ENCODE measurements at places on chromosomes 7 and 10.

DNA sequence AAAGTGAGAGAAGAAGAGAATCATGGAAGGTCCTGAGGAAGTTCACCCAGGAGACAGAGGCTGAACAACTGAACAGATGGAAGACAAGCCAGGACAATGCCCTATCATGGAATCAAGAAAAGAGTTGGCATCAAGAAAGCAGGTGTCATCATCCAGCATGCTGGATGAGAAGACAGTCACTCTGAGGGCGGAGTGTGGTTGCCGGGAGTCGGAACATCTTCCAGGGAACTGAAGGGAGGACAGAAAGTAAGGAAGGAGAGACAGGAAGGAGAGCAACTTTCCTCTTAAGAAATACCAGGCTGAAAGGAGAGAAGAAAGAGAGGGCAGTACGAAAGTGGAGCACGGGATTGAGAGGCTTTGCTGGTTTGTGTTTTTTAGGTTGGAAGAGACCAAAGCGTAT lies 654.5 kb upstream of the CELF2 start:
- no peak for DNase-seq

DNA sequence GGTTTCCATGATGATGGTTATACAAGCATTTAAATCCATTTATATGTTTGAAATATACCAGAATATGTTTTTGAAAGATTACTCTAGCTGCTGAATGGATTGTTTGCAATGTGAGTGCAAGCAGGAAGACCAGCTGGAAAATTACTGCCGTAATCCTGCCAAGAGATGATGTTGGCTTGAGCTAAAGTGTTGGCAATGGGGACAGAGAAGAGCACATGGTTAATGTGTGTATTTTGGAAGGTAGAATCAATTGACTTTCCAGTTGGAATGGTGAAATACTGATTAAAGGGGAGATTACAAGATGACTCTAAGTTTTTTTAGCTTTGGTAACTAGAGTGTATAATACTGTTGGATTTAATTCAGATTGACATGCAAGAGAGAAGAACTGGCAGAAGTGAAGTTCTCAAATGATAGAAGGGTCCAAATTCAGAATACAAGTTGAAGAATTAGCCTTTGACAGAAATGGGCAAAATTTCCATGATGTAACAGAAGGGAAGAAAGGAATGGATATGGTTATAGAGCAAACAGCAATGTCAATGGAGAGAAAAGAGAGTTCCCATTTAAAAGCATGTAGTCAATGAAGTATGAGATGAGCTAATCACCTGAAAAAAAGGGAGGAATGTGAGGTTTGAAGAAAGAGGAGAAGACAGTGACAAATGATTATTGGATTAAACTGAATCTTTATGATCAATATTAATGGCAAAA lies 422.0 kb downstream of the CDC14C start:
- DNase-seq = no peak

DNA sequence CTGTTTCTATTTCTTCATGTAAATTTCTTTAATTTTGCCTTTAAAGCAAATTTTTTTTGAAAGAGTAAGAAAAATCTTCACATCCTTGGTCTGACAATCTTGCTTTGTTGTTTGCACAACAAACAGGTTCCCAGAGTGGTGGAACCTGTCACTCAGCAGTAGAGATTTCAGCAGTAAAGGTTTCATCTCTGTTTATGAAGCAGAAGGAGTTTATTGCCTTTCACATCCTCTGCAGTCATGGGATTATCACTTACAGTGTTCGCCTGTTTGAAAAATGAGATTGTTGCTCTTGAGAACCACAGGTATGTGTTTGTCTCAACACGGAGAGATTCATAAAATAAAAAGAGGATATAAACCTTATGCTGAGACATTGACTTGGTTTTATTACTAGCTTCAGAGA lies 342.6 kb downstream of the IPMK start:
- DNase-seq = no peak

- DNase-seq = no peak
Measured at GRCh38 chr10:33180390-33180789, 154.1 kb downstream of the NRP1 start.

- no peak for DNase-seq
Measured at GRCh38 chr7:155941688-155942087, 129.4 kb upstream of the SHH start.

DNA sequence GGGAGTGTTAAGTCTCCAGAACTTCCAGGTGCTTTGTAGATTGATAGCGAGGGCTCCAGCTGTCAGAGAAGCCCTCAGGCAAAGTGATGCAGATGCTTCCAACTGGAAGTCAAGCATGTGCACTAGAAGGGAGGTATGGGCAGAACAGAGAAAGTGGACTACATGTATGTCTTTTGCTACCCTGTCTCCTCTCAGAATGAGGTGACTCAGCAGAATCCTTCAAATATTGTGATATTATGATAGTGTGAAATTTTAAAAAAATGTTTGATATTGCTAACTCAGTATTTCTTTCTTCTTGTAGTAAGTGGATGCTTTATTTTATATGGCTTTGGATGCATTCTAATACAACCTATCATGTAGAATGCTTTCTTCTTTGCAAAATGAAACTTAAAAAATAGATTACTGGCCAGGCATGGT lies 138.9 kb upstream of the SVIL start:
- no peak for DNase-seq

All from skeletal muscle cell (primary cell).